Trophoblast cell (in vitro differentiated cells and primary cell): ENCODE measurements at places on chromosomes 1 and 21.

GRCh38 chr1:38088366-38088765 is 41.8 kb upstream of the POU3F1 start:
- DNase-seq, result no peak

- no peak for DNase-seq
These were observed 6.3 kb downstream of the PHC2 start for GRCh38 chr1:33424610-33425009.

GRCh38 chr1:29563571-29563970 is 327.2 kb downstream of the PTPRU start:
- DNase-seq, result no peak

DNA sequence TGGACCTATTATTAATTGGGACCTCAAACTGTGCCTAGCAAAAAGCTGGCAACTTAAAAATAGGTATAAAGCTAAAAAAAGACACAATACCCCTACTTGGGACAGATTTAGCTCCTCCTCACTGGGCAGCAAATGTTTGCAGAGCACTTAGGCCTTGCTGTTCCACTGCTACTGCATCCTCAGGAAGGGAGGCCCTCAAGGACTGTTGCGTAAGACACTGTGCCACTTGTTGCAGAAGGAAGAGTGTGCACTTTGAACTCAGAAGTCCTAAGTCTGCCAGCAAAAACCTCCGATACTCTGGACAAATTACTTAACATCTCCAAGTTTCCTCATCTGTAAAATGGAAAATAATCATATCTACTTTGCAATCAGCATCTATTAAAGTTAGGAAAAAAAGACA is 322.9 kb downstream of the BARHL2 start:
- no peak for DNase-seq

- no peak for DNase-seq
These were observed 75.0 kb downstream of the PTPN14 start for GRCh38 chr1:214476229-214476985.

DNA sequence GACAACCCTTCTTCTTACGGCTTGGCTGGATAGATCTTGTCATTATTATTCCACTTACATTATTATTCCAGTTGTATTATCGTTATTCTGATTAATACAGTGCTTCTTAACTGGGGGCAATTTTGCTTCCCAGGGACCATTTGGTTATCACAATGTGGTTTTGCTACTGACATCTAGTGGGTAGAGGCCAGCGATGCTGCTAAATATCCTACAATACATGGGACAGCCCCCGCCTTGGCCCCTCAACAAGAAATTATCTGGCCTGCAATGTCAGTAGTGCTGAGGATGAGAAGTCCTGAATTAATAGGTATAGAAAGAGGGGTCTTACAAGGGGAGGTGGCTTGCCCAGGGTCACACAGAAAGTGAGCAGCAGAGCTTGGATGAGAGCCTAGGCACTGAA is 105.6 kb downstream of the PTPRU start:
- no peak for DNase-seq
